Thyroid gland (tissue), 4 donors: ENCODE measurements at places on chromosomes 12 and 14.
A peak's percentile ranks its signal among the peaks of the same experiment; 100 is the strongest.

- no peak for DNase-seq
These were observed at the start of gene CACNA2D4 for GRCh38 chr12:1918081-1918883. Gene CACNA2D4 (minus strand): TSS chr12:1918652. CDS start chr12:1918473, 179 bp downstream.

GRCh38 chr12:49741882-49742620, 694 bp downstream of the TMBIM6 start:
- DNase-seq: peak; percentile 96

DNA sequence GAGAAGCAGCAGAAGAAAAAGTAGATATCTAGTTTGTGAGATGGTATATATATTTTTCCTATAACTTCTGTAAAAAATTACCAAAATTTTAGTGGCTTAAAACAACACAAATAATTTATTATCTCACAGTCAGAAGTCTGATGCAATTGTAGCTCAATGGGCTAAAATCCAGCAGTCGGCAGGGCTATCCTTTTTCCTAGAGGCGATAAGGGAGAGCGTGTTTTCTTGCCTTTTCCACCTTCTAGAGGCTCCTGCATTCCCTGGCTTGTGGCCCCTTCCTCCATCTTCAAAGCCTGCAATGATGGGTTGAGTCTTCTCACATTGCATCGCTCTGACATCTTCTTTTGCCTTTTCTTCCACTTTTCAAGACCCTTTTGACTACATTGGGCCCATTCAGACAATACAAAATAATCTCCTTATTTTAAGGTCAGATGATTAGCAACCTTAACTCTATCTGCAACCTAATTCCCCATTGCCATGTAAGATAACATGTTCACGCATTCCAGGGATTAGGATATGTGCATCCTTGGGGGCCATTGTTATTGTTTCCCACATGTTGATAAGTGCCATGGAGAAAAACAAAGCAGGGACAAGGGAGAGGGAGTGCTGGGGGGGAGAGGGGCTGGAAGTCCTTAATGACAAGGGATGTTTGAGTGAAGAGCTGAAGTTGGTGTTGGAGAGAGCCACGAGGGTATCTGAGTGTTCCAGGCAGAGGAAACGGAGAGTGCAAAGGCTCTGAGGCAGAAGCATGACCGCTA, 13.8 kb upstream of the DDX47 start:
- DNase-seq: no peak

GRCh38 chr14:89415159-89415558, 1.9 kb downstream of the FOXN3 start:
- DNase-seq: no peak

DNA sequence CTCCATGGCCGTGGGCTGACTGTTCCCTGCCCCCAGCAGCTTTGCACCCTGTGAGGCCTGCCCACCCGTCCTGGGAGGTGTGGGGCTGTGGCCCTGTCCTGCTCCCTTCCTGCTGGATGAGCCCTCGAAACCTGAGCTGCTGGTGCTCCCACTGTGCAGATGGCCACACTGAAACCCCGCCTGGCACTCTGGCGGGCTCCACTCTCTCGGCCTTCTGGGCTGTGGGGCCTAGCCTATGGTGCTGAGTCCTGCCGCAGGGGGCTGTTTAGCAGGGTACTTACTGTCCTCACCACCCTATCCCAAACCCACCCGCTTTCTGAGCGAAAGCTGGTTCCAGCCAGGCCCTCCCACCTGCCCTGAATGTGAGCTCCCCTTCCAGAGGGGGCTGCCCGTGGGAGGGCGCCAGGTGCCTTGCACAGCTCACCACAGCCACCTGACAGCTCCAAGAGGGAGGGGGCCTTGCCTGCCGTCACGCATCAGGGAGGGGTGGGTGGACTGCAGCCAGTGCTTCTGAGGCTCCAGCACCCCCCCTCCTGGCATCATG, 7.3 kb downstream of the SLC25A47 start:
- no peak for DNase-seq

DNA sequence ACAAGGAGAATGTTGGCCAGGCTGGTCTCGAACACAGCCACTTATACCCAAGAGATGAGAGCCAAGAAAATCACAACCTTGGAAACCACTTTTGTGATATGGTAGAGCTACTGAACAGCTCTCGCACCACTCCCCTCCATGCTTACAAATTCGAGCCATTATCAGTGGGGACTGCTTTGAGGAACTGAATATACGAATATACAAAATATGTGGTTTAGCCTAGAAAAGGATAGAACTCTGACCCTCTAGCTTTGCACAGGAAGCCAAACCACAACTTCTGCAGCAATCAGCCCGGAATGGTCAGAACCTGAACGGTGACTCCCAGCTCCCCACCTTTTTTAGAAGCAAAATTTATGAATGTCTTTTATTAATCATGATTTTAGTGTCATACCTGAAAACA, 129.8 kb upstream of the TMEM132C start:
- DNase-seq: no peak

- no peak for DNase-seq
These were observed 2.4 kb upstream of the FIGNL2 start for GRCh38 chr12:51850965-51851299.

- DNase-seq: no peak
These were observed 200.1 kb downstream of the TMTC2 start for GRCh38 chr12:82886671-82887340.

DNA sequence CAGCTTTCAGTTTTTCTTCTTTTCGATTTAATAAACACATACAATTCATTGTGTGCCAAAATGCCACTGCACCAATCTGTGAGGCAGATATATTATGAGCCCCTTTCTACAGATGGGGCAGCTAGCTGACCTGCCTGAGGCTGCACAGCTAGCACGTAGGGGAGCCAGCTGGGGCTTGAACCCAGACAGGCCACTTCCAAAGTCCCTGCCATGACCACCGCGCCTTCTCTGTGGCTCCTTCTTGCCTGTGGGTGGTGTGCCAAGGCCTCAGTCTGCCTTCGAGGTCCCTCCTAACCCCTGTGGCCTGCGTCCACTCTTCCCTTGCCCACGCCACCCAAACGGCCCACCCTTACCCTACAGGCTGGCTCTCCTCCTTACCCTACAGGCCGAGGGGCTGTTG, 16.2 kb downstream of the FAM222A start:
- no peak for DNase-seq

DNA sequence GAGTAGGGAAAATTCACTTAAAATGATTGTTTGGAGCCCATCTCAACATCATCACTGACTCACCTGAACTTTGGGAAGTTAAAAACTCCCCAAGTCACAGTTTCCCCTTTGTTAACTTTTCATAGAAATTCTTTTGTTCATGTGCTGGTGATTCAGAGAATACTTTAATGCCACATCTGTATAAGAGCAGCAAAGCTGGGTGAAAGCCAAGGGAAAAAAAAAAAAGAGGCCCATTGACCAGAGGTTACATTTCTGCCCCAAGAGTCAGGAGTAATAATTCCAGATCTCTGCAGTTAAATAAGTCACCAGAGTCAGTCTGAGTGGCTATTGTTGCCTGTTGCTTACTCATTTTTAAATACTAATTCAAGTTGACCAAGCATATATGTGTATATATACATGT, 136.4 kb upstream of the LGR5 start:
- no peak for DNase-seq

DNA sequence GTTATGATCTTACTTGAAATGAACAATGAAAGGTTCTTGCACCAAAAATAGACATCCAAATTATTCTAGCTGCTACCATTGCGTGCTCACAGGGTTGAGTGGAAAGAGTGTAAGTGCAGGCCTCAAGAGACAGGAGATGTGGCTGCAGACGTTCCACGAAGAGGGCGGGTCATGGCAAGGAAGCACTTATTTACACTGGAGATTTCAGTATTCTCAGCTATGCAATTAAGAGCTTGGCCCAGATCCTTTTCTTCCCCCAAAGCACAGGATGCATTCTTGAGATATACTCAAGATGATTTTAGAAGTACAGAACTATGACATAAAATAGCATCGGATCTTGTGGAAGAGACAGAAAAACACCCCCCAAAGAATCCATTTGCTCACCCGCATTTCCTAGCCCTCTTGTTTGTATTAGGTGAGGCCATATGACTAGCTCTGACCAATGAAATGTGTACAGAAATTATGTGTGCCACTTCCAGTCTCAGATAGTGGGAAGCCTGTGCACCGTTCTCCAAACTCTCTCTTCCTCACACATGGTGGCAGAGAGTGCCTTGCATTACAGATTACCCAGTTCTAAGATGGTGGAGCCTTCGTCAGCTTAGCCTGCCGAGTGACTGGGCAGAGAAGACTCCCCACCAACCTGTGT, 261.4 kb downstream of the TTC8 start:
- DNase-seq: peak; percentile 4

DNA sequence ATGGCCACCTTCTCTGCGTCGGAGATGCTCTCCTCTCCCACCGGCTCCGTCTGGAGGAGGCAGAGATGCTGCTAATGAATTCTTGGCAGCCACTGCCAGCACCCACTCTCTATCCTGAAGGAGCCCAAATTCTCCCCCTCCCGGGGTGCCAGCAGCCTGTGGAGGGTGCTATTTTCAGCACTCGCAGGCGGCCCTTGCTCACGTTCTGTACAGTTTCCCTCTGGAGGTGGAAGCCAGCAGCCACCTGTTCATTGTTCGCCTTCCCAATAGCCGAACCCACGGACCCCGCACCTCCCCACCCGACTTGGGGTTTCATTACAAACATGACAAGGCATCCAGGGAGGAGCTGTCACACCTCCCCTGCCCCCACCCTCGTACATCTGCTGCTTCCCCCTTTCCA, 27.8 kb downstream of the SNRNP35 start:
- DNase-seq: no peak

DNA sequence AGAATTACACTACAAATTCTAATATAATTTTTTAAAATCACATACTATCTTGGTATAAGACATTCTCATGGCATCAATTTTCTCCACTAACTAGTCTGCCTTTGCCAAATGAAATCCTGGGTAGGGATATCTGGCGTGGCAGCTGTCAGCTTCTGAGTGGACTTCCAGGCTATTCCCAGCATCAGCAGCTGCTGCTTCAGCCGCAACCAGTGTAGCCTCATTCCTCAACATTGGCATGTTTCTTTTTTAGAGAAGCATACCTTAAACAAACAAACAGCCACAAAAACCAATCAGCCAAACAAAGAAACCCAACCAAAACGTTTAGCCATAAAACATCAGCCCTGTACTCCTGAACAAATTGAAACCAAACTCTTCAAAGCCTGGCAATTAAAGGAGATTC, 235.8 kb downstream of the SSPN start:
- DNase-seq: peak; percentile 18

DNA sequence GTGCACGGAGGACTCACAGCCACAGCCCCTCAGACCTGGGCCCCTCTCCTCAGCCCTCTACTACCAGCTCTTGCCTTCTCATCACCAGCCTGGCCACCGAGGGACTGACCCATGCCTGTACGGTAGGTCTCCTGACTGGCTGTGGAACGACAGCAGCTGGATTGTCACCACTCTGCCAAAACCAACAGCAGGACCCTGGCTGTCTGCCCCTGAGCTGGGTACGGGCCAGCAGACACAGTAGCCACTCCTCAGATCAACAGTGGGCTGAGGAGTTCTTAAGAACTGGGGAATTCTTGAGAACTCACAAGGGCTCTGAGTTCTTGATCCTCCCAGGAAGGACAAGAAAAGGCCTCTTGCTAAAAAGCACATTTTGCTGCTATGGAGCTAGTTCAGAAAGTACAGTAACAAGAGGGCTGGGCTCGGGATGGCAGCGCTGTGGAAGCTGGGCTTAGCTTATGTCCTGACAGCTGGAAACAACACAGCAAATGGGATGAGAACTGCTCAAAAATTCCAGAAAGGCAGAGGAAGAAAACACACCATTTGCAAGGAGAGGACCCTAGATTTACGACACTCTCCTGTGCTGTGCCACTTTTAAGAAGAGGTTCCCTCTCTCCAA, 176.4 kb downstream of the ANO2 start:
- peak; percentile 49 for DNase-seq

- DNase-seq: no peak
These were observed 9.2 kb downstream of the EXOC3L4 start for GRCh38 chr14:103103461-103104388.

DNA sequence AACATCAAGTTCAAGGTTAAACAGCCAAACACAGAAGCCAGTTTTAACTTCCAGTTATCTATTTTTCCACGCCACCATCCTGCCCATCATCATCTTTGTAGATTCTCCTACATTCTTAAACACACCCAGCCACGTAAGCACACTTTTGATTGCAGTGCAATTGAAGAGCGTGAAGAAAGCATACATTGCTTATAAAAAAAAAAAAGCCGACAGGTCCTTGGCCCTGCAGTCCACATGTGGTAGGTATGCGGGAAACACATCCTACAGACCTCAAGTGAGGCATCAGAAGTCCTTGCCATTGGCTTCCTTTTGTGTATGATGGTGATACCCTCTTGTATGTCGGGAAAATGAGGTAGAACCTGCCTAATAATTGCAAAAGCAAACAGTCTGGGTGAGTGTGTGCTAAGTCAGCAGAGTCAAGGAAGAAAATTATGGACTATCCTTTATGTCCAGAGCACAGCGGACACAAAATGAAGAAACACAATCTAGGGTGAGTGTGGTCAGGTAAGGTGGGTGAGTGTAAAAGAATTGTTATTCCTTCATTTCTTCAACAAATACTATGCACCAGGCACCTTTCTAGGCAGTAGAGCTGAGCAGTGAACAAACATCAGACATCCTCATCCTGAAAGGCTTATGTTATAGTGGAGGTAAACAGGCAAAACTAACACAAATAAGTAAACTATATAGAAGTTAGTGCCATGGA, 51.5 kb downstream of the EID3 start:
- no peak for DNase-seq

DNA sequence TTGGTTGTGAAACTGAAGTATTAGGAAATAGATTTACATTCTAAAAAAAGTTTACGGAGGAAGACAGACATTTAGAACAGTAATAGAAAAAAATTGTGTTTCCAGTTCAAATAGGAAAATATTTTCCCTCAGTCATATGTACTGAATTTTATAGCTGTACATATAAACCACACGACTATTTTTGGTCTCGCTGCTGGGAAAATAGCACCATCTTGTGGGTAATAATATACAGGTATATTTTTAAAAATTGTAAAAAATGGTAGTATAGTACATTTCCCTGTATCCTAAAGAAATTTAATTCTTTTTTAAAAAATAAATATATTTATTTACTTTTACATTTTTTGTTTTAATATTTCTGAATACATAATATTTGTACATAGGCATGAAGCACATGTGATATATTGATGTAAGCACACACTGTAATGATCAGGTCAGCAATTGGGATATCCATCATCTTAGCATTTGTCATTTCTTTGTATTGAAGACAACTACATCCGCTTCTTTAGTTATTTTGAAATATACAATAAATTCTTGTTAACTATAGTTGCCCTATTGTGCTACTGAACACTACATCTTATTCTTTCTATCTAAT, 168.6 kb downstream of the ALX1 start:
- DNase-seq: no peak

GRCh38 chr12:131463174-131463573, 247.7 kb upstream of the SFSWAP start:
- DNase-seq: no peak

- DNase-seq: no peak
These were observed 23.8 kb upstream of the PPP2R5C start for GRCh38 chr14:101737414-101738339.

GRCh38 chr12:111216387-111217159, 152.3 kb downstream of the PHETA1 start:
- DNase-seq: no peak

- DNase-seq: peak; percentile 81
These were observed 44.1 kb downstream of the WSCD2 start for GRCh38 chr12:108173160-108173559.

- DNase-seq: peak; percentile 29
These were observed 167.8 kb upstream of the HIF1A start for GRCh38 chr14:61527325-61528100.
